ENCODE measurements at places on chromosomes 12 and 14. TPM values are rescaled to one million over a fixed set of nuclear protein-coding genes. Genes with fewer than 3 reads are reported as not detected.

TBC1D30 gene
- 0.72 TPM for total RNA-seq

ANO2 gene
- under 0.01 TPM for total RNA-seq

DNA sequence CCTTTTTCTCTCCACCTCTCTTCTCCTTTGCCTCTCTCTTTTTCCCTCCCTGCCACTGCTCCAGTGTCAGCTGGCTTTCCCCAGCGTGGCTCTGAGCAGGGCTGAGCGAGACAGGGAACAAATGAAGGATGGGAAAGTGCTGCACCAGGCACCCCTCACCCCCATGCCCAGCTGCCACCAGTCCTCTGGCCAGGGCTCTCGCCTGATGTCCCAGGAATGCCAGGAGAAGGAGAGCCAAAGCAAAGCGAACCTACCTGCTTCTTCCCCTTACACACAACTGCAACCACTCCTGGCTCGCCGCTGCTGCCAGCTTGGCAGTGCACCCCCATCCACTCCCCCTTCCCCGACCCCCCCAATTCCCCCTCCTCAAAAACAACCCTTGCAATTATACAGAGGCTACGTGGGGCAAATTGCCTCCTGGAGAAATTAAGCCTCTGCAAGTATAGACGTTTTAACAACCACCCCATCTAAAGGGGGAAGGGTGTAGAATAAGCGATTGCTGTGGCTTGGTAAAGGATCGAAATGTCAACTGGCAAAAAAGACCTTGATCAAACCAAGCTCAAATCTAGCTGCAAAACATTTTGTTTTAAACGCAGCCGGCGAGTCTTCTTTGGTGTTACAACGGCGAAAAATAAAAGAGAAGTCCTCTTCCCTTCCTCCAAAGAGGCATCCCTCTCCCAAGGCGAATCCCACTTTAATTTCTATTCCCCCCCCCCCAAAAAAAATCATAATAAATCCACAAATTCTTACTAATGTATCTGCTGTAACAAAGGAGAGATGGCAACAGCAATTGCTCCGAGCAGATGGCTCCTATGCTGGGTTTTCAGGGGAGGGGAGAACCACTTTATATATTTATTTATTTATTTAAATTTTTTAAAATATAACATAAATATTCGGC lies 2.9 kb downstream of the BCL11B start:
- peak; percentile 73 for DNase-seq

OTUB2 gene
- 1.4 TPM for total RNA-seq

FGF6 gene
- not detected for total RNA-seq

DNA sequence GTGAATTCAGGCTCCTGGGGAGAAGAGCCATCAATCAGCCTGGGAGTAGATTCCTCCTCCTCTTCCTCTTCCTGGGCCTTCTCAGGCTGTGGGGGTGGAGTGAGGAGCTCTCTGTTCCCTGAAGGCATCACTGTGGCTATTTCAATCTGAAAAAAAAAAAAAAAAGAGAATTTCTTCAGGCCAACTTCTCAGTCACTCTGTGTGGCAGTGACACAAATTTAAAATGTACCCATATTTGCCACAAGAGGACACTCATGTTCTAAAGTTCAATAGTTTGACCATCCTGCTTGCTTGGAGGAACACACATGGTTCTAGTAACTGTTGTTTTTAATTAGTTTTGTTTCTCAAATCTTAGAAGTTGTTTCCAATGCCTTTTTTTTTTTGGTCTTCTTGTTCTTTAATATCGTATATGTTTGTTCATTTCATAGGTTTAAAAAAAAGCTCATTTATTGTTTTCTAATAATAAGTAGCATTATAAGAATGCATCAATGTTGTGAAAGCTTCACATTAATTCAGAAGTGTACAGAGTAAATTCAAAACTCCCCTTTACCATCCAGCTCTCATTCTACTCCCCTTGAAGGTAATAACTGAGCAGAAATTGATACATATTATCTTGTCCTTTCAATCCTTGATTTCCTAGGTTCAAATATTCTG lies 23.3 kb upstream of the CCER1 start:
- peak; percentile 45 for DNase-seq

SPX gene
- 2.9 TPM for total RNA-seq

DNA sequence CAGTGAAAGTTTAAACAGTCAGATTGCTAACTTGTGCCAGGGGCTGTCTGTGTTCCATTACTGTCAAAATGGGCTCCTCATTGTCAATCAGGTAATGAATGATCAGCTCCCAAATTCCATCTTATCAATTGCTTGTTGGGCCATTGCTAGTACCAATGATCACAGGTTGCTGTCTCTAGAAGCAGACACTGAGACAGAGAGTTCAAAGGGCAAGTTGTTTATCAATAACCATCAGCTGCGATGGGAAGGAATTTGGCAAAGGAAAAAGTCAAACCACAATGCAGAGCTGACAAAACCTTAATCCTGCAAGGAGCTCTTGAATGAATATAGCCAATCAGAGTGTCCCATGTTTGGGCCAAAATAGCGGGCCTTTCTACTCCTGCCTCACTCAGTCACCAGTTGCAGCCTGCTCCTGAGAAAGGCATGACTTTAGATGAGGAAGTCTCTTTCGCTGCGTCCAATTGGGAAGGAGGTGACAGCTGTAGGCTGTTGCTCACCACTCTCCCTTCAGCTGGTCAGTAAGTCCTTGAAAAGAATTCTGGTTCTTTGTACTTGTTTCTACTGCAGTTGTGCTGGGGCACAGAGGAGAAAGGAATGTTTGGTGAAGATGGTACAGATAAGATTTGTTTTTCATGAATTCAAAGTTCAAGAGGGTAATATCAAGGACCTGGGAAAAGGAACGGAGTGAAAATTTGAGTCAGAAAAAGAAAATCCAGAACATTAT lies 179.2 kb upstream of the PDE3A start:
- DNase-seq: no peak

KRT2 gene
- not detected for total RNA-seq

GRCh38 chr12:30537228-30537627 lies 158.4 kb downstream of the IPO8 start:
- no peak for DNase-seq

DNA sequence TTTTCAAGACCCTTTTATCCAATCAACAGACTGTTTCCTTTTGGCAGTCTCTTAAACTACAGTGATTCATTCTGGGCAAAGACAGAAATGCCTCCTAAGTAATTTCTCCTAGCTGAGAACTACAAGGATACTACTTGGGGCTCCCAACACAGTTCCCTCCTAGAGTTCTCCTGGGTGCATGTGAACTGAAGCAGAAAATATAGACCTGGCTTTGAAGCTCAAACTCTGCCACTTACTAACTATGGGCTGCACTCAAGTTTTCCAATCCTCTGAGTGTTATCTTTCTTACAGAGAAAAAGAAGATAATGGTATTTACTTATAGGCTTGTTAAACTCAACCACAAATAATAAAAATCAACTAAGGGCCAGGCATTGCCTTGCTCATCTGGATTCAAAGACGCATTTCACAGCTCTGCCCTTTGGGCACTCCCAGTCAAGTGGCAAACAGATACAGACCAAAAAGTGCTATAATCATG lies 97.6 kb downstream of the EFCAB11 start:
- DNase-seq: peak; percentile 21

KRT8 gene
- total RNA-seq: 5.1 TPM

GRCh38 chr14:23831596-23831995 lies 122.0 kb upstream of the DHRS4 start:
- no peak for DNase-seq

- DNase-seq: no peak
Measured at GRCh38 chr12:103667125-103667524, 80.1 kb downstream of the STAB2 start.

IQSEC3 gene
- total RNA-seq: not detected

SLC22A17 gene
- 18.1 TPM for total RNA-seq

DNA sequence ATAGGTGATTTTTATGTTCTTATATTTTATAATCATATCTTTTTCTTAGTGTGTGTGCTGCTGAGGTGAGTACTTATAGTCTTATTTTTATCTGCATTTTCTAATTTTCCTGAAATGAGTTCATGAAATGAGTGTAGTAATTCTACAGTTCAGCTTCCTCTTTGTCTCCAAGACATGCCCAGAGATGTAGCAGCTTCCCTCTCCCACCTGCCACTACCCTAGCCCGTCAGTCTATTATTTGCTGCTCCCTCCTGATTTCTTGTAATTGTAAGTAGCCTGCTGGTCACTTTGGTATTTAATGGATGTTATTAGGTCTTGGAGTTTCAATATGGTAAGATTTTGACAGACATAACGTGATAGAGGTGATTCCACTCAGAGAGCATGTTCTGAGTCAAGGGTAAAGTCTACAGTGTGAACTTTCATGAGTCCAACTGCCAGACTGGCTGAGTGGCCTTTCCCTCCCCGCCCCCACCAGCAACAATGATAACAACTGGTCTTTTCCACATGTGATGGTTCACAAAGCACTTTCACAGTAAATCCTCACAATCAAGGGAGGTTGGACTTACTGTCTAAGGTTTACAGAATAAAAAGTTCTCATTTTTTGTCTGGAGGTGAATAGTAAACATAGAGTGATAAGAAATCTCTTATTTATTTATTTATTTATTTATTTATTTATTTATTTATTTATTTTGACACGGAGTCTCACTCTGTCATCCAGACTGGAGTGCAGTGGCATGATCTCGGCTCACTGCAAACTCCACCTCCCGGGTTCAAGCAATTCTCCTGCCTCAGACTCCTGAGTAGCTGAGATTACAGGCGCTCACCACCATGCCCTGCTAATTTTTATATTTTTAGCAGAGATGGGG lies 4.2 kb upstream of the RIPK3 start:
- no peak for DNase-seq

- peak; percentile 62 for DNase-seq
Measured at GRCh38 chr12:51635346-51635745, 44.3 kb downstream of the SCN8A start.

DNA sequence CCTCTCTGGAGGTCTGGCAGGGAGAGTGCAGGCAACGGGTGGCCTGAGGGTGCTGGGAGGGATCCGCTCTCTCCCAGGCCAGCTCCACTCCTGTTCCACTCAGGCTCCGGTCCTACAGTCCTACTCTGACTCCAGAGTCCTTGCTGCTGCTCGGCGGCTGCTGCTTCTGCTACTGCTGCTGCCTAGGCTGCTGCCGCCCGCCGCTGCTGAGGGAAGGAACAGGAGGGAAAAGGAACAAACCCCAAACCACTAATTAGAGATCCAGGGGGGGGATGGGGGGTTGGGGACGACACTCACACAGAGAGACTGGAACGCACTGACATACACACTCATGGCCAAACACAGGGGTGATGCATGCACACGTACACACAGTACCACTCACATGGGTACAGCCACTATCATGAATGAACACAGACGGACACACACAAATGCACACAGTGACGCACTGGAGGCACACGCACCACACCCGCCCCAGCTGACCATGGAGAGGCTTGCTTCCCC lies at the start of gene SP7:
Gene SP7 (minus strand): TSS at position 174 of the 501 bp plus-strand sequence. CDS start 708 bp downstream, outside the sequence.
- peak; percentile 93 for DNase-seq

All from osteoblast (primary cell).